ENCODE measurements at places on chromosomes 4 and X.

DNA sequence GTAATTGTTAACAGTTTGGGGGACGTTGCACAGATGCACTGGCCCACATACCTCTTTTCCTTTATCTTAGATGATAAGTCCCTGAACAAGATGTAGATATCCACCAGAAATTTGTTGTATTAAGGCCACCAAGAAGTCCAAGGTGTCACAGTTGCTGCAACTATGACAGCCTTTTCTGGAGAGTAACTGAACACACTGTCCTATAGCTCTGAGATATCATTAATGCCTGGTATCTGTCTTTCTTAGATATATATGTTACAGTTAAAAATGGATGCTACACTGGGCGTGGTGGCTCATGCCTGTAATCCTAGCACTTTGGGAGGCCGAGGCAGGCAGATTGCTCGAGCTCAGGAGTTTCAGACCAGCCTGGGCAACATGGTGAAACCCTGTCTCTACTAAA lies 77.8 kb upstream of the PRDX4 start:
- DNase-seq = no peak

DNA sequence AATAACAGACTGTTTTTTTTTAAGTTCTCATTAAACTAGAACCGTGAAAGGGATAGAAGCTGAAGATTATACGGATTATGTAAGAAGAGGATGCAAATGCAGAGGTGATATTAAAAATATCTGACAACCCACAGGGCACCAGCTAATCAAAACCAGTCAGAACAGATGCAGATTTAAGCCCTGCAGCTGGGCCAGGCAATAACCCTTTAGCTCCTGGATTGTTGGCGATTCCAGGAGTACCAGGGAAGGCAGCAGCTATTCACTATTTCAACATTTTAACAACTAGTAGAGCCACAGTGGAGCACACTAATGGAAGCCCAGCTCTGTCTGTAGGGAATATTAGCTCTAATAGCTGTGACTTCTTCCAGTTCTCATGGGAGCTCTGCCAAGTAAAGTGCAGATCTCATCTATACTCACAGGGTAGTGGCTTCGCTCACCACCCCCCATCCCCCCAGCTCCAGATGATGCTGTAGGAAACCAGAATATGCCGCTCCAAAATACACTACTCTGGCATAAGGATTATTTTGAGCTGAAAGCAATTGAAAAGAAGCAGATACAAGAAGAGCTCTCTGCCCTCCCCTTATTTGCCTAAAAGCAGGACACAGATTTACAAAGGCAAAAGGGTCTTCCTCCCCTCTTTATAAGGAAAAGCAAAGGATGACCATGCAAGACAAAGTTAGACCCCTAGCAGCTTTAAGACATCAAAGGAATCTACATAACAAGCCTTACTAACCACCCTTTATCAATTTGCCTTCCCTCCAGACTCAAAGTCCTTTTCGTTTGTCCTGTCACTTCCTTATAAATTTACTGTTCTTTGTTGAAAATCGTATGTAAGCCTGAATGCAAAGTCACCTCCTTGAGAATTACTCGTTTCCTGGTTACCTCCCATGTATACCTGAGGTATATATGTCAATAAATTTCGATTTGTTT lies 13.7 kb downstream of the SCD5 start:
- no peak for DNase-seq

DNA sequence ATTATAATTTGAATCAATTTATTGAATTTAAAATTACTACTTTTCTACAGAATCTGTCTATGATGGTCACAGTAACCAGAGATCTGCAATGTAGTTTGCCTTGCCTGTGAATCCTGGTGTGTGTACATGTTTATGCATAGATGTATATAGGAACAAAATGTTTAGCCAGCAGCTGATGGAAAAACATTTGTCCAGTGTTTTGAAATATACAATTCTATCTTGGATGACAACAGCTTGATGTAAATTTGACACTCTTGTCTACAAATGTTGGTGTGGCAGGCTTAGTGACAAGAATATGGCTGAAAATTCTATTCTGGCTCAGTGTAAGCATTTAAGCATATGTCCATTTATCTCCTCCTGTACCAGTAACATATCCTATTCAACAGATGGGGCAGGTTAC lies 229.4 kb downstream of the RCHY1 start:
- no peak for DNase-seq

GRCh38 chr4:102339018-102339417 lies 6.3 kb downstream of the SLC39A8 start:
- DNase-seq = no peak

DNA sequence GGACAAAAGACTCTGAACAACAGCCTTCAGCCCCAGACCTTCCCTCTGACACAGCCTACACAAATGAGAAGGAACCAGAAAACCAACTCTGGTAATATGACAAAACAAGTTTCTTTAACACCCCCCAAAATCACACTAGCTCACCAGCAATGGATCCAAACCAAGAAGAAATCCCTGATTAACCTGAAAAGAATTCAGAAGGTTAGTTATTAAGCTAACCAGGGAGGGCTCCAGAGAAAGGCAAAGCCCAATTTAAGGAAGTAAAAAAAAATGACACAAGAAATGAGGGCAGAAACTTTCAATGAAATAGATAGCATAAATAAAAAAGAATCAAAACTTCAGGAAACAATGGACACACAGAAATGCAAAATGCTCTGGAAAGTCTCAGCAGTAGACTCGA lies 224.0 kb downstream of the TRIML1 start:
- DNase-seq = no peak

DNA sequence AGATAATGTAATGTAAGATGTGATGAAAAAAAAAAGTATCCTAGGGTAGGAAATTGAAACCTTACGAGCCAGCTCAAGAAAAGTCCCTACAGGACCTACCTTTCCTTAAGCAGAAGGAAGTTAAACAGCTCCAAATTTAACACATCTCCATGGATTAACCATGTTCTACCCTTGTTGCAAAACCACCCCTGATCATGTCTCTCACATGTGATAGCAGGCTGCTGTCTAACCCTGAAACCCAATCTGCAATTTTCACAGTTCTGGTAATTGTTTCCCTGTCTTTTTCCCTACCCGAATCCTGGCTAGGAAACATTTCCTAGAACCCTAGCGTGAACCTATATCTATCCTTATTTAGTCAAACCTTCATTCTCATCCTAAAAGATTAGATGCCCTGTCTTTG lies 198.9 kb downstream of the SPOCK3 start:
- no peak for DNase-seq

DNA sequence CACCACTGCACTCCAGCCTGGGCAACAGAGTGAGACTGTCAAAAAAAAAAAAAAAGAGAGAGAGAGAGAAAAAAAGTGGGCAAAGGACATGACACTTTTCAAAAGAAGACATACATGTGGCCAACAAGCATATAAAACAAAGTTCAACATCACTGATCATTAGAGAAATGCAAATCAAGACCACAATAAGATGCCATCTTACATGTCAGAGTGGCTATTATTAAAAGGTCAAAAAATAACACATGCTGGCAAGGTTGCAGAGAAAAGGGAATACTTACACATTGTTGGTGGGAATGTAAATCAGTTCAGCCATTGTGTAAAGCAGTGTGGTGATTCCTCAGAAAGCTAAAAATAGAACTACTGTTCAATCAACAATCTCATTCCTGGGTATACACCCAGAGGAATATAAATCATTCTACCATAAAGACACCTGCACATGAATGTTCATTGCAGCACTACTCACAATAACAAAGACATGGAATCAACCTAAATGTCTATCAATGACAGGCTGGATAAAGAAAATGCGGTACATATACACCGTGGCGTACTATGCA lies 94.9 kb upstream of the TRIM2 start:
- no peak for DNase-seq

DNA sequence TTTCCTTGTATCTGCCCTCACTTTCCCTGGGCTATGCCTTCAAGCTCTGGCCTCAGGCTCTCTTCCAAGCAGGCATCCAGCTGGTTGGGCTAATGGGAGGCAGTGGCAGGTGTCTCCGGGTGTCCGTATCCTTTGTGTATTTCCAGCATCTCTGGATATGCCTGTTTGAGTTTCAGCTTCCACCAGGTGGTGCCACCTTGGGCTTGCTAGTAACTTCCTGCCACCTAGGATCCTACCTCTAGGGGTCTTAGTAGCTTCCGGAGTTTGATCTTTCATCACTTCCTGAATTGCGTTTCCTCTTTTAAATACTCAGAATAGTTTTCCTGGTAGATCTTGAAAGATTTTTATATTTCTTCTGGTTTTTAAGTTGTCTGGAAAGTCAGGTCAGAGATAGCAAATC lies 23.2 kb upstream of the ANOS1 start:
- DNase-seq = no peak

DNA sequence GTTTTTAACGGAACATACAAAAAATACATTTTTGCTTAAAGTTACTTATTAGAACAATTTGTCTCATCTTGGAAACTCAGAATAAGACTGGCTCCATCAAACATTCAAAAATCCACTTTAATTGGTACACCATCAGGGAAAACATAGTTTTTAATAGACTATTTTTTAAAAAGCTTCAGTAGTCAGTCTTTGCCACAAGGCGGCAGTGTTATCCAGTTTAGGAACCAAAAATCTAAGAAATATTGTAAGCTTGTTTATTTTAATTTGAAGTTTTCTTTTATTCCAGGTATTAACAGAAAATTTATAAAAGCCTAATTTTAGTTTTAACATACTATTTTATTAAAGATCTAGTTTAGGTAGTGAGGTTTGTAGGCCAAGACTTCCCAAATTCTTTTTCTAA lies 107.7 kb downstream of the APOOL start:
- no peak for DNase-seq

DNA sequence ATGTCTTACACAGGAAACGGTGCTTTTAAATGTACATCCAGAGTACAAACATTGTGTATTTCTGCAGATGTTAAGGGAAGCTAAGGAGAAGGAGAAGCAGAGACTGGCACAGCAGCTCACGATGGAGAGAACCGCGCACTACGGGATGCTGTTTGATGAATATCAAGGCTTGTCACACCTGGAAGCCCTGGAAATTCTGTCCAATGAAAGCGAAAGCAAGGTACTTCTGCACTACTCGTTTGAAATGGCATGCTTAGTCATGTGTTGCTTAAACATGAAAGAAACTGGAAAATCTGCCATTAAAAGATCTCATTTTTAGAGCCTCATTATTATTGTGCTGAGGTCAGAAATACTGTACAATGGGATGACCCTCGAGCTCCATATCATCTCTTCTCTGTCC lies 47.2 kb downstream of the FAM114A1 start:
- no peak for DNase-seq

- DNase-seq = no peak
Observed at GRCh38 chr4:74117024-74117534, 18.1 kb upstream of the CXCL2 start.

DNA sequence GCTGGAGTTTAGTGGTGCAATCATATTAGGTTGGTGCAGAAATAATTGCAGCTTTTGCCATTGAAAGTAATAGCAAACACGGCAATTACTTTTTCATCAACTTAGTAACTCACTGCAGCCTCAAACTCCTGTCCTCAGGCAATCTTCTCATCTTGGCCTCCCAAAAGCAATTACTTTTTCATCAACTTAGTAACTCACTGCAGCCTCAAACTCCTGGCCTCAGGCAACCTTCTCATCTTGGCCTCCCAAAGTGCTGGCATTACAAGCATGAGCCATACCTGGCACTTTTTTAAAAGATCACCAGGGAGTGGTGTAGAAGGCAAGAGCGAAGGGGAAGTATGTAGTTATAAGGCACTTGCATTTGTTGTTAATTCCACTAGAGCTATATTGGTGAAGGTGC lies 491.1 kb upstream of the ADGRL3 start:
- DNase-seq = no peak

DNA sequence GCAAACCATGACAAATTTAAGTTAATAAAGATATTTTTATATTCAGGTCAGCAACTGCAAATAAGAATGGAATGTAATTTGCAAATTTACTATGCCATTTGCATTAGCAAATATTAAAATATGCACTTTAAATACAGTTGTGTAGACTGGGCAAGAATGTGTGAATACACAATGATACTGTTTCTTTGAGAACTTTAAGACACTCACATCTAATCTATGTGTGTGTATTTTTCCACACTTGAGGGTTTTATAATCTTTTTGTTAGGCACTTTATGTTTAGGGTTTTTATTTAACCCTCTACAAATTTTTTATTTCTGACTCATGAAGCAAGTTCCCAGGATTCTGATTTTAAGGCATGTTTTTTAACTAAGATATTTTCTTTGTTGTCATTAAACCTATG lies 23.9 kb upstream of the NDNF start:
- DNase-seq = no peak

DNA sequence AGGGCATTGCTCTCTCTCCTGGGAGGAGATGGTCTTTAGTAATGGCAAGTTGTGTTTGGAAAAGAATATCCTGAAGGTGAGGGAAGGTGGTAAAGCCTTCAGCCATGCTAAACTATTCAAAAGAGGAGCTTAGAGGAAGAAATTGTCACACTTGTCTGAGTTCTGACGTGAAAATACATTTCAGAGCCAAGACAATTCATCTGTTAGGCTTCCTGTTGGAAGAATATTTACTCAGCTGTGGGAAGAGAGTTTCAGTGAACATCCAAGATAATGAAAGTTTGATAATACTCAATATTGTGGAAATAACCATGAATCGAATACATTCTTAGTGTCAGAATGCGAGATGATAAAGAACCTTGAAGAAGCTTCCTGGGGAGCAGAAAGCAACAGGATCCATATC lies 143.3 kb downstream of the GPAT3 start:
- DNase-seq = no peak

DNA sequence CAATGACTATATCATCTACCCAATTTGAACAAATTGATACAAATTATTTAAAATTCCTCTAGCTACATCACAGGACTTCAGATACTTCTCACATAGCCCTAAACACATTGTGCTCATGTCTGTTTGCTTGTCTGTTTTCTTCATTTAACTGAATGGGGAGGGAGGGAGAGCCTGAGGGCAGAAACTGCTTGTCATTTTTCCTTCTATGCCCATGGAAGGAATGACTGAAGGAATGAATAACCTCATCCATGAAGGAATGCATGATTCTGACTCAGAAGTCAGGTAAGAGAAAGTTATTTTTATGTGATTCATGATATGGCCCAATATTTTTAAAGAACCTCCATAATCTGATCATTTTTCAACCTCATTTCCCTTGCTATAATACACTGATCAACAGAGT lies 418.0 kb upstream of the PITX2 start:
- no peak for DNase-seq

GRCh38 chr4:173801876-173802661 lies 272.0 kb upstream of the HAND2 start:
- DNase-seq = no peak

DNA sequence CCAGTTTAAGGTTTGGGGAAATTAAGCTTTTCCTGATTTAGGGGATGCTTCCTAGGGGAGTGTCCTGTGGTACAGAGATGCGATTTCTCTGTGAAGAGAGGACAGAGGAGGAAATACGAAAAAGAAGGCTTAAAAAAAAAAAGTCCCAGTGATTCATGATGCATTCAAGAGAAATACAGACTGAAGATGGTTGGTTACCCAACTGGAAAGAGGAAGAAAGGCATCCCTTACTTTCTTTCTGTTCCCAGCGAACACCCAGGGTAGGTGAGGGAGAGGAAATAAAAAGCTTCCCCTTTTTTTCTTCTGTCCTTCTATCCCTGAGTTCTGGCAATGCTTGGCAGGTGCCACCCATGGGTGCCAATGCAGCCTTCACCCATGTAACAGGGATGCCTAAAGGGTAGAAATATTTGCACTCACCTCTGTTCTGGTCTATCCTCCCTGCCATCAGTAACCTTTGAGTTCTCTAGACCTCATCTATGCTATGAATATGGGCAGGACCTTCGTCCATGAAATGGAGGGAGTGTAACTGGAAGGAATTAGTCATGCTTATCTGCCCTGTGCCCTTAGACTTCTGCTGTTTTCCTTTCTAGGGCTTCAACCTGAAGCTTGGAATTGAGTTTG lies 230.1 kb upstream of the GALNTL6 start:
- DNase-seq = no peak

- no peak for DNase-seq
Observed at GRCh38 chr4:15130441-15130840, 128.2 kb downstream of the CPEB2 start.
